Posterior vena cava (tissue), 2 donors: ENCODE measurements at places on chromosomes 11 and 22. TPM values are rescaled to one million over a fixed set of nuclear protein-coding genes. Genes with fewer than 3 reads are reported as not detected.

Gene AMOTL1
- 47.7 TPM for total RNA-seq

- no peak for DNase-seq
These were observed 402.4 kb downstream of the MN1 start for GRCh38 chr22:27399161-27399560.

- DNase-seq: no peak
These were observed 40.6 kb downstream of the PARVA start for GRCh38 chr11:12417691-12418611.

Gene ACAT1
- 65.5 TPM for total RNA-seq

Gene OR51I1
- total RNA-seq: not detected

Gene CENPM
- total RNA-seq: not detected

- no peak for DNase-seq
These were observed 18.4 kb downstream of the OSBPL5 start for GRCh38 chr11:3146612-3147256.

DNA sequence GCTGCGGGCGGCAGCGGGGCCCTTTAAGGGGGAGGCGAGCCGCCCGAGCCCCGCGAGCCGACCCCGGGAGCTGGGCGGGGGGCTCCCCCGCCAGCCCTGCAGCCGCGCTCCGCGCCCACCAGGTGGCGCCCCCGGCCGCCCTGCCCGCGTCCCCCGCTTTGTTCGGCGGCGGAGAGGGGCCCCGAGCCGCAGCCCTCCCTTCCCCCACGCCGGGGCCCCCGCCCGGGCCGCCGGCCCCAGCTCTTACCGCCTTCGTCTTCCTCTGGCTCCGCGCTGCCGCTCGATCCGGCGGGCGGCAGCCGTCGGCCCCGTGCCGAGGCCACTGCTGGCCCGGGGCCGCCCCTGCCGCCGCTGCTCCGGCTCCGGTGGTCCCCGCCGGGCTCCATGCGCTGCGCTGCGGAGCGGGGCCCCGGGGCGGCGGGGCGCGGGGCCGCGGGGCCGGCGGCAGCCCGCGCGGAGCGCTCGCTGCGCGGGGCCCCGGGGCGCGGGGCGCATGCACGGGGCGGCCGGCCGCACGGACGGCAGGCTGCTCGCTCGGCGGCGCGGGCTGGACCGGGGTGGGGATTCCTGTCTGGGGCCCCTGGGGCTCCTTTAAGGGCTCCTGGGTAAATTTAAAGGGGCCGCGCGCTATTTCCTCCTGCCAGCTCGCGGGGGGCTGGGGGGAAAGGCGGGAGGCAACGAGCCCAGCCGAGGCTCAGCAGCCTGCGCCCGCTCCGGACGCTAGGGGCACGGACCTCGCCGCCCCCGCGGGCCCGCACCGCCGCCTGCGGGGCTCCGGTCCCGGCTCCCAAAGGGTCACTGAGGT, at the start of gene ZFTA:
Gene ZFTA (minus strand): TSS at position 539 of the 805 bp plus-strand sequence. CDS start 153 bp downstream, at position 386.
- peak; percentile 86 for DNase-seq

Gene NXPE1
- total RNA-seq: not detected

DNA sequence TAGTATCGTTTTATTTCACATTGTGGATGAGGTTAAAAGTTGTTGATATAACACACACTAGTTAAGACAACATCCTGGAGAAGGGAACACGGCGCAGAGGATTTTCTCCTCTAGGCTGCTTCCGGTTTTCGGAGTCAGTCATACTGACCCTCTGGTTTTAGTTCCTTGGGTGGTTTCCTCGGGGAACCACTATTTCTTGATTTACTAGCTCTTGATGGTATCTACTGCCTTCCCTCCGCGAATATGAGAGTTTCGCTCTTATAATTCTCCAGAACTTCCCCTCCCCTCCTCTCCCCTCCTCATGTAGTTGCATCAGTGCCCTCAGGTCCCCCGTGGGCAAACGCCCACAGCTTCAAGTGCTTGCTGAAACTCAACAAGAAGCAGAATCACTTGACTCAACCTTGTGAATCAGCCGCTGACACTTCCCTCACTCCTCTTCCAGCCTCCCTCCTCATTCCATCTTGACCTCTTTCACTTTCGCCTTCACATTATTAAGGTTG, 15.9 kb upstream of the APOBEC3A start:
- DNase-seq: no peak

Gene FLRT1
- 0.14 TPM for total RNA-seq

DNA sequence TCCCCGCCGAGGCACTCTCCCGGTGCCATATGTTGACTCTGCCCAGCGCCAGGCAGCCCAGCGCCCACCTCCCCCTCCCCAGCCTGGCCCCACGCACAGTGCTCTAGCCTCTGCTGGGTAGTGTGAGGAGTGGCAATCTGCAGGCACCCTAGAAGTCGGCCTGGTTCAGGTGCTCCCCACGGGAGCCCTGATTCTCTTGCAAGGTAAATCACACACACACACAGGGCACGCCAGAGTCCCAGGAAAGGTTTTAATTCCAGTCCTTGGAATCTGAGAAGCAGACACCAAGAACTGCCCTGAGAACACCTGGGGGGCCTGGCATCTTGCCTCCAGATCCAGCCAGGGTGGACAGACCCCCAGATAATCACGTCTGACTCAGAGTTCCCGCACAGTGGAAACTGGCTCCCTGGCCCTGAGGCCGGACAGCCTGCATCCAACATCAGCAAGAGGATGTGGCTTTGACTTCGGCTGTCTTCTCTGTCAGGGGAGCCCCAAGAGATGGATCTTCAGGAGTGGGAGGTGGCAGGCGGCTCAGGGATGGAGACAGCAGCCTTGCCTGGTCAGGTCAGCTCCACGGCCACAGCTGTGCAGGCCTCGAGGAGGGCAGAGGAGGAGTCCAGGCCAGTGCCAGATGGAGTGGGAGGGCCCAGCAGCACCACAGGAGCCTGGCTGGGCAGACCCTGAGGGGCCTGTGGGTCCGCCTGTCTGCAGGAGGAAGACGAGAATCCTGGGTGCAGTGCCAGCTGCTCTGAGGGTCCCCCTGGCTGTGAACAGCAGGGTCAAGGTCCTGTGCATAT, 1.1 kb upstream of the RIN1 start:
- peak; percentile 72 for DNase-seq

Gene RANBP1
- 57.0 TPM for total RNA-seq

- no peak for DNase-seq
These were observed 423.2 kb downstream of the MN1 start for GRCh38 chr22:27378311-27378800.

DNA sequence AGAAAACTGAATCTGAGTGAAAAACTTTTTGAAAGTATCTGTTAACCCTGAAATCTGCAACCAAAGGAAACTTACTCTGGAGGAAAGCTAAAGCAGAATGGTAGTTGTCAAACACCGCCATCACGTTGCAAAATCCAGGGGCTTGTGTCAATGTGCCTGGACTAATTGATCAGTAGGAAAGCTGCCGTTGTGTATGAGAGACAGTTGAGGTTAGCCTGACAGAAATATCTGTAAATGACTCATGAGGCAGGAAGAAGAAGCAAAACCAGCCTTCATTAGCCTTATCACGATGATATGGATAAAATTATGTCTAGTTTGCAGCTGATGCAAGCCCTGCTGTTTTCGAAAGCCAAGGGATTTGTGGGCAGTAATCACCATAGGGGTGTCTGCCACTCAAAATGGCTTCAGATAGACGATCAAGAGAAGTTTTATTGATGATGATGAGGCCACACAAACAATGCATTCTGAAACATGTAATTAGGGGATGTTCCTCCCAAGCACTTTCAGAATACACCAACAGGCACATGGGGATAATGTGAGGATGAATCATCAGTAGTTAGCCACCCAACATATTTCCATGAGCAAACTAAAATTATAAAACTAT, 8.9 kb downstream of the SCGB1A1 start:
- no peak for DNase-seq

GRCh38 chr11:115674176-115674936, 170.1 kb upstream of the CADM1 start:
- no peak for DNase-seq

DNA sequence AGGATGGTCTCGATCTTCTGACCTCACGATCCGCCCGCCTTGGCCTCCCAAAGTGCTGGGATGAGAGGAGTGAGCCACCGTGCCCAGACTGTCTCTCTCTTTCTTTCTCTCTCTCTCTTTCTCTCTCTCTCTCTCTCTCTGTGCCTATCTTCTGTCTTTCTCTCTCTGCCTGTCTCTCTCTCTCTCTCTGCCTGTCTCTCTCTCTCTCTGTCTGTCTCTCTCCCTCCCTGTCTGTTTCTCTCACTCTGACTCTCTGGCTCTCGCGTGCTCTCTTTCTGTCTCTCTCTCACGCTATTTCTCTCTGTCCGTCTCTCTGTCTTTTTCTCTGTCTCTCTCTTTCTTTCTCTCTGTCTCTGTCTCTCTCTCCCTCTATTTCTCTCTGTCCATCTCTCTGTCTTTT, 3911.2 kb upstream of the OR11H1 start:
- no peak for DNase-seq

DNA sequence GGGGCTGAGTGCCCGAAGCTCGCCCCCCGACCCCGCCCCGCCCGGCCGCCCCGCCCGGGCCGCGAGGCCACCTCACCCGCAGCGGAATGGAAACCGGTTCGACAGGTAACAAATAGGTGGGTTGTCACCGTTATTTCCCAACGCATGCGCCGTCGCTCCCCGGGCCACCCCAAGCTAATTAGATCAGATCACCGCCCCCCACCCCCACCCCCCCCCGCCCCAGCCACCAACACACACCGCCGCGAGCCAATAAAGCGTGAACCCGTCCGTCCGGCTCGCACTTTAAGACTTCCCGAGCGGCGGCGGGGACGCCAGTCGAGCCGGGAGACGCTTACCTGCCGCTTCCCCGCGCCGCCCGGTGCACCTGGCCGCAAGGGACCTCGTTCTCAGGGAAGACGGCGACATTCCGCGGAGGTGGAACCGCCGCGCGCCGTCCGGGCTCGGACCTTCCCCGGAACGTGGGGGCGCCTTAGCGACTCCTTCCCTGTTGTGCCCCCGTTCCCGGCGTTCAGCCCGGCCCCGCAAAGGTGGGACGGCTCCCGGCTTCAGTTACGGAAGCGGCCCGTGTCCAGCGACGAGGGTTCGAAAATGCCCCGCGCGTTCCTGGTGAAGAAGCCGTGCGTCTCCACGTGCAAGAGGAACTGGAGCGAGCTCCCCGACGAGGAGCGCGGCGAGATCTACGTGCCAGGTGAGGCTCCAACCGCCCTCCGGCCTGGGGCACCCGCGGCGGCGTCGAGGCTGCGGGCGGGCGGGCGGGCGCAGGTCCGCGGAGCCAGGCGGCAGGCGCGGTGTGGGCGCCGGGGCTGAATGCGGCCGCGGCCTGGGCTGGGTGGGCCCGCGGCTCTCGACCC, at the start of gene OVOL1:
Gene OVOL1 (plus strand): TSS at position 278 of the 851 bp plus-strand sequence. CDS start 311 bp downstream, at position 589.
- DNase-seq: no peak

DNA sequence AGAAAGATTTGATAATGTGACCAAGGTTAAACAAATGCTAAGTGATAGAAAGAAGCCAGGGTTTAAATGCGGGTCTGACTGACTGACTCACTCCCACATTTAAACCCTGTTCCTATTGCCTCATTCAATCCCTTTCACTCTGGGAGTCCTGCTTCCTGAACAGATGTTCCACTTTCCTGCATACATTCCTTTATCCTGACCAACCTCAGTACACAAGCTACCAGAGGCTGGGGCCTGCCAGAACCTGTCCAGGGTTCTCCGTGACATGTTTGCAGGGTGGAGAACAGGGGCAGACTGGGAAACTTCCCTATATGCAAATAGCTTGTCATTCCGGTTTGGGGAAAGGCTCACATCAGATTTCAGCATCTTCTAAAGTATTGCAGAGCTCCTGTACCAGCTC, 3.0 kb upstream of the ANKK1 start:
- DNase-seq: no peak

DNA sequence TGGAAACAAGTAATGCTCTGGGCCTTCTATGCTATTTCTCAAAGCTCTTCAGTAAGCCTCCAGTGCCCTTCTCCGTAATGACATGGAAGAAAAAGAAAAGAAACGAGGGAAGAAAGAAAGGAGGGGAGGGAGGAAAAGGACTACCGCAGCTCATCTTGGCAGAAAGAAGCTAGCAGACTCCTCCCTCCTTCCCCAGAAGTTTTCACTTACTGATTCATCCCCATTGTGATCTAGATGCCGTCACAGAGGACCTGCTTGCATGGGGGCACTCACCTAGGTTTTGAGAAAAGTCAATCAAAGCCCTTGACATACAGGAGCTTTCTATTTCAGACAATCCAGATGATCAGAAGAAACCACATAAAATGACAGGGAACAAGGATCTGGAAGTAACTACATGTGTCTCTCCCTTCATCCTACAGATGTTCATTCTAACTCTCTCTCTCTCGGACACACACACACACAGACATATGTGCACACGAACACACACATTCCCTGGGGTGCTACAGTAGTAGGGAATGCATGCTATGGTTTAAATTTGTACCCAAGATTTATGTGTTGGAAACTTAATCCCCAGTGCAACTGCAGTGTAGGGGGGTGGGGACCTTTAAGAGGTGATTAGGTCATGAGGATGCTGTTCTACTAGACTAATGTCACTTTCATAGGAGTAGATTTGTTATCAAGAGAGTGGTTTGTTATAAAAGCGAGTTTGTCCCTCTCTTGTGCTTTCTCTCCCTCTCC, 37.6 kb upstream of the RCN1 start:
- no peak for DNase-seq

DNA sequence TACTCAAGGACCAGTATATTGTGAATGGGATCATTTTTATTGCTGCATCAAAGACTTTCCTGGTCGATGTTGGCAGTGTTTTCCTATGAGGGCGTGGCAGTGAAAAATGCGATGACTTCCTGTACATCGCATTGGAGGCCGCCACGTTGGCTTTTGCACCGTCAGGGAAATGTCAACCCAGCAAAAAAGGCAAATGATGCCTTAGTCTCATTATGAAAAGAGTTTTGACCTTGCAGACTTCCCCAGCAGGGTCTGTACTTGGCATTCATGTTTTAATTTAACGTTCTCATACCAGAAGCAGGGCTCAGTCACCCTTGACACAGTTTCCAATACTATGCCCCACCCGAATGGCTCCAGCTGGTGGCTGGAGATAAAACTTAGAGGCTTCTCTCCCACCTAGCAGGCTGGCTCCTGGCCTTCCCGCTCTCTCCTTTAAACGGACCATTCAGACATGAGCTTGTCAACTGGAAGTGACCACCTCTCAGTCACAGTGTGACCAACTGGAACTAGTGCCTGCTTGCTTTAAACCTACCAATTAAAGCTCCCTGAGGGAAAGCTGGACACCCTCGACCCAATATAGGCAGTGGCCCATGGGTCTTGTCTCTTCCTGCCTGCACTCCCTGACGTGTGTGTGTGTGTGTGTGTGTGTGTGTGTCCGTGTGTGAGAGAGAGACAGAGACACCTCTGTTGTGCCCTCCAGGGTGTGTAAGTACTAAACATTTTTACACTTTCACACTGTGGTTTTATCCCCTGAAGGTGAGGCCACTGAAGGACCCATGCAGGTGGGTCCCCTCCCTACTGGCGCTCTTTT, 8.7 kb upstream of the GDPD5 start:
- DNase-seq: no peak
